NCI-H1048 (cell line): ENCODE measurements at places on chromosomes 13 and 19.

DNA sequence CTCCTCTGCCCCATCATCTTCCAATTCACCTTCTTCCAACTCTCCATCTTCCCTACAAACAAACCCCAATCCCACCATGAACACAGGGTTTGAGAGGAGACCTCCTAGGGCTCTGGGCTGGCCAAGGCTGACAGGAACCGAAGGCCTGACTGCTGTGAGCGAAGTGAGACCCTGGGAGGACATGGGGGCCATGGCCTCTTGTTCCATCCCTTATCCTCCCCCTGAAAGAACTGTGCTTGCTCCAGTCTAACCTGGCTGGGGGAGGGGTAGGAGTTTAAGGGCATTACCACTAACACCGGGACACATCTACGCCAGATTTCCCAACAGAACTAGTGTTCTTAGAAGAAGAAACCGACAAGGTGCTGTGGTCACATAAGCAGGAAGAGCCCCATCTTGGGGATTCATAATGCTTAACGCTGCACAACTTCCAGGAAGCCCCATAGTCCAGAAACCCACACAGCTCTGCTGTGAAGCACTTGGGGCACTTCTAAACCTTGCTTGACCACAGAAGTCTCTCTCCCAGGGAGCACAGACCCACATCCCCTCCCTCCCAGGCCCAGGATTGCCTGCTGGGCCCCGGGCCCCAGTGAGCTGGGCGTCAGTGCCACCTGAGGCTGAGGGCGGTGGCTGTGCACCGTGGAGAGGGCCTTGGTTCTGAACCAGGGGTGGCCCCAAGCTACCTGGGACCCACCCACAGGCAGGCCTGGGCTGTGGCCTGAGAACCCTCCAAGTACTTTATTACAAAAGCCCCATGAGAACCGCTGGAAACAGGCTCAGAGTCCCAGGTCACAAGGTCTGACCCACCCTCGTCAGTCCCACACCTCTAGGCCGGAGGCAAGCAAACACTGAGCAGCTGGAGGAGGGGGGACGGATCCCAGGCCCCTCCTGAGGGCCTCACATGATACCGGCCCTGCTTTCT, 18.8 kb downstream of the ZC3H4 start:
- DNase-seq, result no peak

DNA sequence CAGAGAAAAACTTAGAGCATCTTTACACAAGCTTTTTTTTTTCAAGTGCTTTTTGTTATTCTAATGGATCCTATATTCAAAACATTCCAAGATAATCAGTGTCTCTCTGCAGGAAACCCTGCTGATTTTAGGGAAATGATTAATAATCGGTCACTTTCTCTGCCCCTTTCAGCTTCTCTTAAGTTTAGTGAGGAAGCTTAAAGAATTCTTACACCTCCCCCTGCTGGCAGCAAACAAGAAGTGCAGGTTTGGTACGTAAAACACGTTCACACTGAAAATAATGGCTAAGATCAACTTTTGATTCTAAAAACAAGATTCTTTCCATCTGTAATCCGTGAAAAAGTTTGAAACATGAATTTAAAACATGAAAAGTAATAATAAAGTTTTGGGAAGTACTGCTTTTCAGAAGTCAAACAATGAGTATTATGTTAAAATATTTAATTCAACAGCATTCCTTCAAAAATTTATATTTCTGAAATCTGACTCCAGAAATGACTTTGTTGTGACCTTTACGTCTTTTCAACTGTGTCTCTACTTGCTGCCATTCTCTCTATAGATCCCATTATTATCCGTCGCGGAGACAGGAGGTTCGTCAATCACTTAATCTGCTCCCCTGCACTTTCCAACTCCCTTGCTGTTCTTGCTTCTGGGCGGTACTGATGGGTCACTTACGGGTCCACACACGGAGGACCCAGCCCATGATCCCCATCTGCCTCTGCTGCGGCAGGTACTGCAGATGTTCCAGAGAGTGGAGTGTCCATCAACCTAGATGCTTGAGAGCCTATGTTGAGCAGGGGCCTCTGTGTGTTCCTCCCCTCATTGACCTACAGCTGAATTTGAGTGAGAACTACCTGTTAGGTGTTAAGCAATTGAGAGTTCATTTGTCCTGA, 203.1 kb upstream of the EDNRB start:
- peak; percentile 1 for DNase-seq

GRCh38 chr19:32767951-32768679, 48.5 kb downstream of the TDRD12 start:
- DNase-seq, result no peak

DNA sequence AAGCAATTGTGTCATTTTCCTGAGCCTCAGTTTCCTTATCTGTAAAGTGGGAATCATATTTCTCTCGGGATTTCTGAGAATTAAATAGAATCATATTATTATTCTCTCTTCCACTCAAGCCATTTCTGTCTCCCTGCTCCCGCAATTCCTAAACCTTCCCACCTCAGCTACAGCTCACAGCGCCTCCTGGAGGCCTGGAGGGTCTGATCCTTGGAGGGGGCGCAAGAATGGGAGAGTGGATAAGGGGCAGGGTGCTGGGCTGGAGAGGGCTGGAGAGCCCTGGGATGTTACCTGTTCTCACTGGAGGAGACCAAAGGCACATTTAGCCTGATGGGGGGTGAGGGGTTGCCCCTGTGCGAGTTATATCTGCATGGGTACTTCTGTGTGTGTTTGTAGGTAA, 31.1 kb upstream of the CYP2S1 start:
- DNase-seq, result no peak

GRCh38 chr19:40155749-40156265, 35.4 kb upstream of the MAP3K10 start:
- DNase-seq, result no peak

DNA sequence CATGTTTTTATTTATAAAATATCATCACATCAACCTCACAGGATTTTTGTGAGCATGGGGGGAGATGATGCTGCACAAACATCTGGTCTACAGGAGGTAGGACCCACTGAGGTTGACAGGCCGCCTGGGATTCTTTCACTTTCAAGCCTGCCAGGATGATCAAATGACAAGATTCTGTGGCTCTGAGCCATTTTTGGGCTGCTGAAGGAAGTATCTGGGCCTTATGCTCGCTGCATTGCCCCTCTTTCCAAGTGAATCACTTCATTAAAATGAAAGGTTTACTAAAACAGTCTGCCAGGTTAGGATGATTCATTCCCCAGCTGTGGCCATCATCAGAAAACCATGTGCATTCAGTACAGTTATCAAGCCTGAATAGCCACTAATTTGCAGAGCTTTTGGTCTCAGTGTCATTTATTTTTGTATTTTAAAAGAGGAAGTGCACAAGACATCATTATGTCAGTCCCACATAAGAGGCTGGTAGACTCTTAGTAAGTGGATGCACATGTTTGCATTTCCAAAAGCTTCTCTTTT, 34.4 kb downstream of the STARD13 start:
- no peak for DNase-seq

DNA sequence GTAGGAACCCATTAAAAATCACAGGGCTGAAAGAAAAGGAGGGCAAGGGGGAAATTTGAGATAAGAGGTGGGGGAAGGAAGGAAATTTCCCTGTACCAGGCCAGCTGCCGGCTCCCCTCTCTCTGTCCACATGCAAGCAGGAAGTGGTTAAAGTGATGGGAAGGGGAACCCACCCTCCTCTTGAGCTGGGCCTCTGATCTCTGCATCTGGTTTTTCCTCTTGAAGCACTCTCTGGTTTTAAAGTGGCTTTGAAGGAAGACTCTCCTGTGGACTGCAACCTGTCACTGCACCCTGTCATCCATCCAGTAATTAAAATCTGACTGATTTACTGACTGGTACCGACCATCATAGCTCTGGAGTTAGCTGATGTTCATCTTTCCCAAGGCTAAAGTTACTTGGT, 239.6 kb downstream of the TSHZ3 start:
- no peak for DNase-seq
